ENCODE measurements at places on chromosomes 2 and 18. TPM values are rescaled to one million over a fixed set of nuclear protein-coding genes. Genes with fewer than 3 reads are reported as not detected.

Gene PSTPIP2
- not detected for total RNA-seq

Gene NPC1
- 37.9 TPM for total RNA-seq

Gene GRHL1
- total RNA-seq, result 9.1 TPM

Gene CLEC4F
- total RNA-seq, result not detected

Gene BOLL
- not detected for total RNA-seq

Gene ZNF892
- 3.2 TPM for total RNA-seq

Gene PLB1
- not detected for total RNA-seq

Gene CEBPZOS
- total RNA-seq, result 22.1 TPM

Gene RBBP8
- total RNA-seq, result 17.0 TPM

Gene SMYD1
- not detected for total RNA-seq

Gene DYNAP
- total RNA-seq, result not detected

Gene GCG
- total RNA-seq, result not detected

Gene HNMT
- 4.9 TPM for total RNA-seq

Gene RAB6D
- not detected for total RNA-seq

Data from Caki2 (cell line).